Activated CD8-positive, alpha-beta memory T cell treated with anti-CD3 and anti-CD28 coated beads for 48 hours (primary cell): ENCODE measurements at places on chromosomes 2 and 18.

GRCh38 chr2:134852518-134852917 lies 14.1 kb downstream of the ACMSD start:
- DNase-seq, result no peak

GRCh38 chr2:38438133-38438882 lies 61.2 kb upstream of the ATL2 start:
- no peak for DNase-seq

DNA sequence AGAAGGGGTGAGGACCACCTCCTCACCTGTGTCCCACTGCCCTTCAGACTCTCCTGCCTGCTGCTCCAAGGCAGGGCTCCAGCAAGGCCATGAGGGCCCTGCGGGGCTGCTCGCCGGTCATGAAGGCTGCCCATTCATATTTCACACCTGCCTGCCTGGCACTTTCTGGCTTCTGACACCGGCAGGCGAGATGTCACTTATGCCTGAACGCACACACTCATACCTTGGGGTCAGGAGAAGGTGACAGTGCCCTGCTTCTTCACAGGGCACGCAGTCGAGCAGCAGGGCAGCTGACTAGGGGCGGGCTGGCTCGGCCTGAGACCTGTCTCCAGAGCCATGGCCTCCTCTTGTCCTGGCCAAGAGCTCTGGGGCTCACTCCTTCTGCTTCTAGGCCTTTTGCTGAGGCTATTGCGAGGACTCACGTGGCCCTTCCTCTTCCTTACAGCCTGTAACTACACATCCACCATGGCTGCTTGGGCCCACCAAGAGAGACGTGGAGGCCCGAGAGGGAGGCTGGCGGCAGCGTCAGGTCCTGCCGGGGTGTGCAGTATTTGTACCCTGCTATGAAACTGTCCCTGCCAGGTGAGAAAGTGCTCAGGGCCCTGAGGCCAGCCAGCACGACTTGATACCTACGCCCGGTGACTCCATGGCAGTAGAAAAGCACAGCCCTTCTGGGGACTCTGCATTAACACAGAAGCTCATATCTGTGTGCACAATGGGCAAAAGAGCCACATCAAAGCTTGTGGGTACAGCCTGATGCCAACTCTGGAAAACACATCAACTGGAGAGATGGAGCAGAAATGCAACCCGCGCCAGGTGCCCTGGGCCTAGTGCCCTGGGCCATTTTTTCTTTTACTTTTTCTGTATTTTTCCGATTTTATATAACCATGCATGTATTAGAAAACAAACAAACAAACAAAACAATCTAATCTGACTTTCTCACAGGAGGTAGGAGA lies 30.6 kb downstream of the HS6ST1 start:
- DNase-seq, result no peak

- no peak for DNase-seq
These were observed 25.7 kb upstream of the PLA2R1 start for GRCh38 chr2:160087854-160088745.

DNA sequence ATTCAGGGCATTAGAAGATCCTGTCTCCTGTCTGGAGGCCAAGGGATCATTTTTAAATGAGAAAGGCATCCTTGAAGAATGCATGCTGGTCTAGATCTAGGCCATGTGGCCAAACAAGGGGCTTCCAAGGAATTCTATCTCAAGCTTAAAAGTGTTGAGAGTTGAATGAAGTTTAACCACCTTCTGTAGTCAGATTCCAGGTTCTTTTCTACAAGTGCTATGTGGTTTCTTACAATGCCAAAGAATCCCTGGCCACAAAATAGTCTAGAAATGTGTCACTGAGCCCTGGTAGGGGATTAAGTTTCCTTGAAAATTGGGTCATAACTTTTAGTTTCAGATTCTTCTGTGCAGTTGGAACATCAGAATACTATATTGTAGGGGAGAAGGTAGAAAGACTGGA lies 640.7 kb upstream of the ACVR2A start:
- no peak for DNase-seq

- no peak for DNase-seq
These were observed 74.9 kb downstream of the LTBP1 start for GRCh38 chr2:33021542-33022227.

GRCh38 chr18:78601349-78601748 lies 378.3 kb upstream of the SALL3 start:
- DNase-seq, result no peak

GRCh38 chr18:44968336-44968735 lies 287.6 kb downstream of the SETBP1 start:
- DNase-seq, result no peak

GRCh38 chr2:223996391-223996790 lies 39.1 kb downstream of the MRPL44 start:
- DNase-seq, result no peak

DNA sequence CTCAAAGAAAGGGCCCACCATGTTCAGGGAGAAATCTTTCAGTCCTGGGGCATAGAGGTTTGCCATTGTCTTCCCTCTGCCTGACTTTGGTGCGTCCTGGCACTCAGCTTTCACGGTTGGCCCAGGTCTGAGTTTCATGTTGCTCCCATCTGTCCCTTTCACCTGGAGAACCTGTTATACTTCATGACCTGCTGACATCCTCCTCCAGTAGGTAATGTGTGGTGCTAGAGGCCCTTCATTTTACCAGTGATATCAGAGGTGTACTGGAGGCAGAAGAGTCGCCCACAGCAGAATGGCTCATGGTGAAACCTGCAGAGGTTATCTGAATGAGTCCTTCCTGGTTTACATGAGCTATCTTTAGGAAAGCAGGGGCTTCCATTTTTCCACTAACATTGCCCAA lies 128.8 kb upstream of the DLX2 start:
- DNase-seq, result no peak

- no peak for DNase-seq
These were observed 38.5 kb upstream of the SNED1 start for GRCh38 chr2:240959941-240960308.

DNA sequence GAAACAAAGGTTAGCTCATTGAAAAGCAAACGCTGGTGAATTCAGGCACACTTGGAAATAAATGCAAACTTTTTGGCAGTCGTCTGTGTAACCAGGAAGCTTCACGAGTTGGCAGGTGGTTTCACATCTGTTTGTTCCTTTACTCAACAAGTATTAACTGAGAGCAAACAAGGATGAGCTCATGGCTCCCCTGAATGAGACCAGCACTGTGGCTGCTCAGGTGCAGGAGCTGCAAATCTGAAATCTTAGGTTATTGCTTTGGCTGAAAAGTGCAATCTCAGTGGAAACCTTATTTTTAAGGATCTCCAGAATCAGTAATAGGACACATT lies 46.3 kb downstream of the SH3RF3 start:
- no peak for DNase-seq

- no peak for DNase-seq
These were observed 132.3 kb upstream of the PELI1 start for GRCh38 chr2:64276417-64277095.

DNA sequence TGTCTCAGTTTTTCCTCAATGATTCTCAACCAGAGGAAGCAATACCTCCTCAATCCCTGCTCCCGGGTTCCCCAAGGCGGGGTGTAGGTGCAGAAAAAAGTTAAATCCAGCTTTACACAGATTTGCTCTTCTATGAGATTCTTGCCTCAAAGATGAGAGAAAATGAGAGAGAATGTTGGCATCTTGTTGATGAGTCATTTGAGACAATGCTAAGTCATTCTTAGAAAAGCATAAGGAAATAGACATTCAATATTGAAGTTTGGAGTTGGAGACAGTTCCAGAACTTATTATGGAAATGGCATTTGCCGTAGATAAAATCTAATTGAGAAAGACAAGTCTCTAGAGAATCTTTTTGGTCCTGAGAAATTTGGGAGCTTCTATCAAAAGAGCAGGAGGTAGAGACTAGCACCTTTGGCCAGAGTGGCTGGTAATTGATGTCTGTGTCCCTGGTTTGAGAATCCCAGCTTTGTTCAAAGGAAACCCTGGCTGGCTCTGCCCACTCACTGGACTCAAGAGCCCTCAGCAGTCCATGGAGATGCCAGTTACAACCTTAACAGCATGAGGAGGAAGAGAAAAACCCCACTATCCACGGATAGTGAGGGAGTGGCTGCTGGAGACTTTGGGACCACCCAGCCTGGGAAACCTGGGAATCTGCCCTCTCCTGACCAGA lies 181.2 kb downstream of the FAM124B start:
- no peak for DNase-seq

- DNase-seq, result no peak
These were observed 96.8 kb upstream of the MBOAT2 start for GRCh38 chr2:9100080-9100876.

DNA sequence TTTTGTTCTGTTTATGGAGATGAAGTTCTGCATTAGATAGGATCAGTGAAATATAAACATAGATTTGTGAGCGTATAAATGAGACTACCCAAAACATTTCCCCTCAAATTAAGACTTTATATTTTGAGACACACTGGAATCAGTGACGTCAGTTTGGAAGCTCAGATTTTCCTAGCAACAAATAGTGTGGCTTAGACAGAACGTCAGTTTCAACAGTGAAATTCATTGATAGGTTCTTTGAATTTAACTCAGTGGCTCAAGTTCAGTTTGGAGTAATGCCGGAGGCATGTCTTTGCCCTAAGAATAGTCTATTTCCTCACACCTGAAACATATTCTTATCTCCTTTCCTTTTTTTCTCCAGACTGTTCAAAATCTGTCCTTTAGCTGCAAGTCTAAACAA lies 113.6 kb upstream of the ARHGAP15 start:
- DNase-seq, result no peak

DNA sequence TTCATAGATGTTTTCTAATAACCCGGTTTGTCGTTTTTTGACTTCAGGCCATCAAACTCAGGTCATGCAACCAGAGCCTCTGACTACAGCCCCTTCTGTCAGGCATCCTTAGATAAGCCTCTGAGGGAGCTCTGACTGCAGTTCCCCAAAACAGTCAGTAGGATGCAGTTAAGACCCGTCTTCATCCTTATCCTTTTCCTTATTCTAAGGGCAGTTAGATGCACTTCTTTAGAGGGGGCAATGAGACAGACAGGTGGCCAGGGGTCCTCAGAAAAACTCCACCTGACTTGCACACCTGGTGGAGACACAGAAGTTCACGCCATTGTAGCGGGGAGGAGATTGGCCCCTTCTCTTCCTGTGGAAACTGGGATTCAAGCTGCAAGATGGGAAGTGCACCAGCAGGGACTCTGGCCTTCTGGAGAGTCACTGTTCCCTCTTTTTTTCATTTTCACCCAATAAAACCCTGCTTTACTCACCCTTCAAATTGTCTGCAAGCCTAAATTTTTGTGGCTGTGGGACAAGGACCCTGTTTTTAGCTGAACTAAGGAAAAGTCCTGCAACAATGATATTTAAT lies 104.8 kb upstream of the TFPI start:
- no peak for DNase-seq

GRCh38 chr2:130807659-130808385 lies 28.9 kb upstream of the ARHGEF4 start:
- no peak for DNase-seq

DNA sequence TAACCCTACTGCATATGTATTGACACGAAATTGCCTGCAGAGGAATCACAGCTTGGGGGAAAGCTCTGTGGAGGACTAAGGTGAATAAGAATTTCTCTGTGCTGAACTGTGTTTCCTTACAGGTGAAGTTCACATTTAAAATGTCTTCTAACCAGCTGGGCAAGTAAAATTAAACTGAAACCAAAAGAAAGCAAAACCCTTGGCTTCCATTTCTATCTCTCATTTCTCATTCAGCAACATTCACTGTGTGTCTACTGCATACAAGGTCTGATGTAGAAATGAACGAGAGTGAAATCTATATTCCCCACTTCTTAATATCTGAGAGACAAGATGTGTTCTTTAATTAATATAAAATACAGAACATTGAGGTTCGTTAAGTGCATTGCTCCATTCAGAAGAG lies 397.3 kb downstream of the SOX11 start:
- no peak for DNase-seq

GRCh38 chr18:28439870-28440269 lies 262.9 kb upstream of the CDH2 start:
- no peak for DNase-seq

GRCh38 chr2:219293736-219294231 lies 14.6 kb downstream of the DNAJB2 start:
- DNase-seq, result no peak

DNA sequence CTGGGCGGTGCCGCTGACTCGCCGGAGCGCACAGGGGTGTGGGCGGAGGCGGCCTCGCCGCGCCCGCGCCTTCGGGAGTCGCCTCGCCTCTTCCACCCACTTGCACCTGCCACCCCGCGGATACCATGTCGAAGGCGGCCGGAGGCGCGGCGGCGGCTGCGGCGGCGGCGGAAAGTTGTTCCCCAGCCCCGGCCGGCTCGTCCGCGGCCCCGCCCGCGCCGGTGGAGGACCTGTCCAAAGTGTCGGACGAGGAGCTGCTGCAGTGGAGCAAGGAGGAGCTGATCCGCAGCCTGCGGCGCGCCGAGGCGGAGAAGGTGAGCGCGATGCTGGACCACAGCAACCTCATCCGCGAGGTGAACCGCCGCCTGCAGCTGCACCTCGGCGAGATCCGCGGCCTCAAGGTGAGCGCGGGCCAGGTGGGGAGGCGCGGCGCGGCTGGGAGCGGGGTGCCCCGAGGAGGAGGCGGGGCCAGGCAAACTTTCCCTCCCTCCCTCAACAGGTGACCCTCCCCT lies 766 bp downstream of the CCDC85A start:
- DNase-seq, result no peak

- DNase-seq, result no peak
These were observed 13.5 kb downstream of the RHBDD1 start for GRCh38 chr2:226849349-226849748.

- DNase-seq, result no peak
These were observed 416.5 kb downstream of the MEIS1 start for GRCh38 chr2:66851449-66851872.

DNA sequence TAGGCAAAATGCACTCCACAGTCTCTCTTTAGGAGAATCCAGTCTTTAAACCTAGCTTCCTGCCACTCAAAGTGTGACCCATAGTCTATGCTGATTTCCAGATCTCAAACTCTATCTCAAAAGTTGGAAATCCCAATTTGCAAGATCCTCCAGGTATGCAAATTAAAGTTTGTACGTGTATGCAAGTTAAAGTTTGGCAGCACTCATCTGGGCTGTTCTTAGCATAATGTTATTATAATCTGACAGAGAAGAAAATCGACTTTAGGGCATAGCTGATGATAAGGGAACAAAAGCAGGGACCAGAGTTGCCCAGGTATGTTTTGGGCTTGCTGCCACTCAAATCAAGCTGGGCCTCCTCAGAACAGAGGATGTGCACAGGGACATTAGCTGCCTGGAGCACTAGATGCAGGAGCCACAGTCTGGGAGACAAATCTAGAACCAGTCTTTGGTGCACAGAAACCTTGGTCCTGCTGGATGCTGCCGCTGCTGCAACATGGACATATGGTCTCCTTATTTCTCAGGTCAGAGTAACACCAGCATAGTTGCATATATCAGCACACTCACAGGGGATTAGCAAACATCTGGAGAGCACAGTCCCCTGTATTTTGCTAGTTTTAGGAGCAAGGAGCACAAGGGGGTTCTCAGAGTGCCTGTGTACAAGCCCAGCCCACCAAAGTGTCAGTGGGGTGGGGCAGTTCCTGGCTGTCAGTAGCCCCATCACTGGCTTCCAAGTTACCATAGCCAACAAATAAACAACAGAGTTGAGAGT lies 242.6 kb downstream of the TTC32 start:
- DNase-seq, result no peak
